Astrocyte of the cerebellum (primary cell): ENCODE measurements at places on chromosomes 11 and 22.
A peak's percentile ranks its signal among the peaks of the same experiment; 100 is the strongest.

DNA sequence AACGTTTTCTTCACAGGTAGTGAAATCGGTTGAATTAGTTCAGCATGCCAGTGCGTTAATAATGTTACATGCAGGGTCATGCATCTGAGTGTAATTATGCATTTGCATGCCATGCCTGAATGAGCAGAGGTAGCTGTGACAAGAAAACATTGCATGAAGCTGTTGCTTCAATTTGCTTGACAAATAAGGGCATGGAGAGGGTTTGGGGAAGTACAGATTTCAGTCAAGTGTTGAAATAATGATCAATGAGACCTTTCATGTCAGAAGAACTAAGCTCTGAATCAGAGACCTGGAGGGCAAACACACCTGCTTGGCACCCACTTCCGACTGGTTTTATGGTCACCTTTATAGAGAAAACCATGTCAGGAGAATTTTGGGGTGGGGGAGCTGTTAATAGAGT is 221.4 kb downstream of the DBX1 start:
- no peak for DNase-seq

DNA sequence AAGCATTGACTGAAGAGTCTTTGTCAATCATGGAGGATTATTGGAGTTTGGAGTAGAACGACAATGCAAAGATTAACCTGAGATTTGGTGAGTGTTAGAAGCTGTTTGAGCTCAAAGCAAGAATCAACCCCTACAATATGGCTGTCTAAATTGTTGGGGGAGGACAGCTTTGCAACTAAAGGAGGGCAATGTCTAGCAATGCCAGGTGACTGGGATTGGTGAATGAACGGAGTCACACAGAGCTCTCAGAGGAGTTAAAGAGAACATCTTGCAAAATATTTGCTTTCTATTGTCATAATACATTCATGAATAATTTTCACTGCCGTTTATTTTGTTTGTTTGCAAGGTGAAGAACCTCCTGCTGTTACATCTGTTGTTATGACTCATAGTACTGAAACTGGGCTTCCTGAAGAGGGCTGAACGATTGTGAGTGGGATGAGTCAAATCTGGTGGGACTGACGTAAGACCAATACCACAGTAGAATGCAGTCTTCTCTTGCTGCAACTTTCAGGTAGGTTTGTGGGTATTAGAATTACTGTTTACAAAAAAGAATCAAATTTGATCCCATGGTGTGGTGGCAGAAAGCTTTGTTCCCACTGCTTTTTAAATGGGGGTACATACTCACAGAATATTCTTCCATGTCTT is 281.9 kb downstream of the CADM1 start:
- DNase-seq: peak; percentile 95

- DNase-seq: no peak
These were observed 314.9 kb downstream of the CTTN start for GRCh38 chr11:70713086-70713835.

- no peak for DNase-seq
These were observed 9.4 kb downstream of the SLCO2B1 start for GRCh38 chr11:75160220-75160757.

- no peak for DNase-seq
These were observed 14.6 kb upstream of the NDUFC2 start for GRCh38 chr11:78094250-78094649.

DNA sequence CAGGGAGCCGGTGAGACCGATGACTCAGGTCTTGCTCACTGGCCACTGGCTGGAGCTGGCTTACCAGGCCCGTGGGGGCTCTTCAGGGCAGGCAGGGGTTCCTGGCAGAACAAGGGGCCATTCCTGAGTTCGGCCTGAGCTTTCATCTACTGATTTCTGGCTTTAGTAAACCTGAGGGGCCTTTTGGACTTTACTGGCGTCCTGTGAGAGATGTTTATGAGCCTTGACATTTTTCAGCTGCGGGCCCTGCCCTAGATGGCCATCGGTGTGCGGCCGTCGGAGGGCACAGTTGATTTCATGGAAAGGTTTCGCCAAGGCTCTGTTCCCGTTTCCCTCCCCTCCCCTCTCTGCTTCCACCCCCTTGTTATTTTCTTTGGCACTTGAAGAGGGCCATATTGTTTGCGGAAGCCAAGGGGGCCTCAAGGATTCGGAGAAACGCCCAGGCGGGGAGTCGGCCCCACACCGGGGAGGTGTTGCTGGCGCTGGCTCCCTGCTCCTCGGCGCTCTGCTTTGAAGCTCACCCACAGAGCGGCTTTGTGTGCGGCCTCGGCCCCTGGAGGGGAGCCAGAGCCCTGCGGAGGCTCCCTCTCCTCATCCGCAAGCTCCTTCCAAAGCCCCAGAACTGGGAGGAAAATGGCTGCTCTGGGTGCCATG is 17.7 kb downstream of the ELF5 start:
- peak; percentile 50 for DNase-seq

- DNase-seq: no peak
These were observed 98.6 kb upstream of the SYT13 start for GRCh38 chr11:45384711-45385241.

GRCh38 chr11:110919241-110919922 is 207.1 kb upstream of the ARHGAP20 start:
- DNase-seq: no peak

DNA sequence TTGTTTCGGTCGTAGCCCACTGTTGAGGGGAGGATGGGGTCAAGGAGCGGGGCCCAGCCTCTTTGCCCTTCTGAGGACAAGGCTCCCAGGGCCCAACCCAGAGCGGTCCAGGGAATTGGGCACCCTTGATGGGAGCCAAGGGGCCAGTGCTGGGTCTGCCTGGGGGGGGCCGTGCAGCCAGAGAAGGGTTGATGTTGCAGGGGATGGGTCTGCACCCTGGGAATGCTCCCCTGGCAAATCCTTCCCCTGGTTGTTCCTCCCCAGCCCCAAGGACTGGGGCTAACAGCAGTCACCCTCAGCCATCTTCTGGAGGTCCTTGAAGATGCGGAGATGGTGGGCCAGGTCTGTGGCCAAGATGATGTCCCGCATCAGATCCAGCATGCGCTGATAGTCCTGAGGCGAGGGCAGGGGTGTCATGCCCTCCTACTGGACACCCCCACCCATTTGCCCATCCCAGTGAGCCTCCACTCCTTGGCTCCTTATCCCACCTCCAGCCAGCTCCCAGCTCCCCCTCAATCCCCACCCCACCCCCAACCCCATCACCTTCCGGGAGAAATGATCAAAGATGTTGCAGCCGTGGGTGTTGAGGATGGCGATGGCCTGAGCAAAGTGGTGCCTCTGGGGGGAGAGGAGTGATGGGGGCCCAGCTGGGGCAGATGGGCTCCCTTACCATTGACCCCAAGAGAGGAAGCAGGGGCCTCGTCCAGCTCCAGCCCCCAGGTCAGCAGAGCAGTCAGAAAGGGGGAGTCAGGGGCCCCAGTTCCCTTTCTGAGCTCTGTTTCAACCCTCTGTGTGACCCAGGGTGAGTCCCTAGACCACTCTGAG is 95.0 kb downstream of the PDE2A start:
- no peak for DNase-seq

GRCh38 chr11:62148271-62148980 is 24.6 kb downstream of the INCENP start:
- no peak for DNase-seq

- DNase-seq: no peak
These were observed 26.7 kb downstream of the OR6Q1 start for GRCh38 chr11:58057481-58057880.

- DNase-seq: no peak
These were observed 30.9 kb downstream of the KCNC1 start for GRCh38 chr11:17765356-17766072.

DNA sequence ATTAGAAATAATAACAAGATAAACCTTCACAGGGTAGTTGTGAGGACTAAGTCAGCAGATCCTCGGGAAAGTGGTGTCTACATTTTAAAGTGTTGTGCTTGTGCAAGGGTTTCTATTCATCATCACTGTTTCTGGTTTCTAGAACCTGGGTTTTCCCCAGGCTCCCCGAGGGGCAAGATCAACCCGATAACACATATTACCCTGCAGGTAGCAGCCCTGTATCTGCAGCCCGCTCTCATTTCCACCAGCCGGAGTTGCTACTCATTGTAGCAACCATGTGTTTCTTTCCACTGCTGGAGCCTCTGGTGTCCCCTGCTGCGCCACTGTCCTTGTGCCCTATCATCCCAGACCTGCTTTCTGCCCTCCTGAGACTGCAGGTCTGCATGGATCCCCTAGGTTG is 67.0 kb downstream of the MIAT start:
- no peak for DNase-seq

DNA sequence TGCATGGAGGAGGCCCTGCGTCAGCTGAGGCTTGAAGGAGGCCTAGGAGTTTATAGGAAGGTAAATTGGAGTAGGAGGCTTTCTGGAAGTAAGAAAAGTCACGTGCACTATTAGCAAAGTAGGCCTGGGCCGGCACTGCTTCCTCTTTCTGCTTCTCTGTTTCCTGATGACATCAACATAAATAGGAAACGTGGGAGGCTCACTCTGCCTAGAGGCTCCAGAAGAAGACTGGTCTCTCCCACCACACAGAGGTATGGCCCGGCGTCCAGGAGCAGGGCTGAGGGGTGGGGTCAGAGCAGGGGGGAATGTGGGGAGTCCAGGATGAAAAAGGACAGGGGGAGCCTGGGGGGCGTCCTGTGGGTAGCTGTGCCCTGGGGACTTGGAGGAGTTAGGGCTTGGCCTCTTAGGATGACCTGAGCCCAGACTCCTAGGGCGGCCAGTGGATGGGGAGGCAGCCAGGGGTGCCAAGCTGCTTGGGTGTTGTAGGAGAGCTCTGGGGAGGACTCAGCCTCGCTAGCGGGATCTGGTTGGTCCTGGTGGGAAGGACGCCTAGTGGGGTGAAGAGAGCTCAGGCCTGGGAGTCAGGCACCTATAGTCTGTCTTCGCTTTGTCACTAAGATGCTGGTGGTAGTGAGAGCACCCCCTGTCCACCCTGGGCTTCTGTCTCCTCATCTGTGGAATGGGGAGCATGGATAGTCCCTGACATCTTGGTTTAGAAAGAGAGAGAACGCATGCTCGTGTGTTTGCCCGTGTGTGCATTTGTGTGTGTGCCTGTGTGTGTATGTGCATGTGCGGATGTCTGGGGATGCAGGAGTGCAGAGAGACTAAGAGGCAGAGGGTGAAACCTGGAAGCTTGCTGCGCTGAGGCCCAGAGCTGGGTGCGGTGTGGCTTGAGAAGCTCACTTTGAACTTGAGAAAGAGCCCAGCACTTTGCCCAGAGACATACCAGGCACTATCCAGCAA is at the start of gene CSF2RB:
Gene CSF2RB, plus strand, starts transcription at position 202 of the 963 bp plus-strand sequence. CDS start 8,580 bp downstream, outside the sequence.
- no peak for DNase-seq

- DNase-seq: peak; percentile 85
These were observed 1298.7 kb upstream of the CNTN5 start for GRCh38 chr11:97722065-97722464.

DNA sequence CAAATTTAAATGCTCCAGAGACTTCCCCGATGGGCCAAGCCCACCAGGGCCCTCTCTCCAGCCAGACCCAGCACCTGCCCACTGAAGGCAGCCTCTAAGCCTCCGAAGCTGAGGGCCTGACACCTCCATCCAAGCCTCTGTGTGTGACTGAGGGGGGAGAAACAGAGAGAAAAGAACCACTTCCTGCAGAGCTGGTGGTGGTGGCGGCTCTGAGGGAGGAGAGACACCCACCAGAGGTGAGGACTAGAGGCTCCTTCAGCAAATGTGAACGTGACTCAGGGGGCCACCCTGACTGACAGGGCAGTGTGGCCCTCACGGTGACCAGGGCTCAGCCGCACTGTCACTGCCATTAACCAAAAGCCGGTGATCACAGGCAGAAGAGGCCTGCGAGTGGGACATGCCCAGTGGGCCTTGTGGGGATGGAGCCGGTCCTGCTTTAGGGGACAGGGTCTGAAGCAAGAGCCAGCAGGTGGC is 31.0 kb upstream of the CD5 start:
- no peak for DNase-seq

DNA sequence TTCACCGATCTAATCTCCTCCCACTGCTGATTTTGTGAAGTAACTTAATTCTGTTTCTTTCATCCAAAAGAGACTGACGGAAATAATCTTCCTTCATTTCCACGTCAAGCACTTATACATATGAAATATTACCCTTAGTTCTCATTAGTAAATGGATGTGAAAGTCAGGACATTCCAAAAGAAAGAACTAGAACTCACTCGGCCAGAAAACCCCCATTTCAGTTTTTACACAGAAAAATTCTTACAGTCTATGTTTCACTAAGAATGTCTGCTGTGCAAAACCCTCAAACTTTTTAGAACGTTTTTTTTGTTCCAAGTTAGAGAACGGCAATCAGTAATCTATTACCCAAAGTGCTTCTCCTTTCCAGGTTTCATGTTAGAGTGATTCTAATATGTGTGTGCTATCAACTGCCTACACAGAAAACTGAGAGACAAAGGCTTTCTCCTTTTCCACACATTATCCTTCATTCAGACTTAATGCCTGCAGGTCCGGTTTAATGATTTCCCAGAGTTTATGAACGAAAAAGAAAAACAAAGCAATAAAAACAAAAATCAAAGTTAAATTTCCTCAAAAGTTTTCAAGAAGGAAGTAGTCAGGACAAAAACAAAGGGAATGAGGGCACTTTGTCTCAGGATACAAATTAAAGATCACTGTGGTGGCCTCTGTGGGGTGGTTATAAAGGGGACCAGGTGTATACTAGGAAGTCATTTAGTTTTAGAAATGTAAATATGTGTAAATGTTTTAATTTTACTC is 11.3 kb upstream of the SESN3 start:
- no peak for DNase-seq

- DNase-seq: no peak
These were observed 13.0 kb downstream of the OR52K1 start for GRCh38 chr11:4495487-4495886.

- no peak for DNase-seq
These were observed 349 bp downstream of the TSSC4 start for GRCh38 chr11:2400762-2401435.

- DNase-seq: peak; percentile 49
These were observed 143.4 kb downstream of the MAML2 start for GRCh38 chr11:96199563-96200025.

GRCh38 chr11:4763096-4763495 is 6.6 kb downstream of the OR51F1 start:
- DNase-seq: no peak

- DNase-seq: no peak
These were observed 29.4 kb upstream of the OAF start for GRCh38 chr11:120181376-120181975.

DNA sequence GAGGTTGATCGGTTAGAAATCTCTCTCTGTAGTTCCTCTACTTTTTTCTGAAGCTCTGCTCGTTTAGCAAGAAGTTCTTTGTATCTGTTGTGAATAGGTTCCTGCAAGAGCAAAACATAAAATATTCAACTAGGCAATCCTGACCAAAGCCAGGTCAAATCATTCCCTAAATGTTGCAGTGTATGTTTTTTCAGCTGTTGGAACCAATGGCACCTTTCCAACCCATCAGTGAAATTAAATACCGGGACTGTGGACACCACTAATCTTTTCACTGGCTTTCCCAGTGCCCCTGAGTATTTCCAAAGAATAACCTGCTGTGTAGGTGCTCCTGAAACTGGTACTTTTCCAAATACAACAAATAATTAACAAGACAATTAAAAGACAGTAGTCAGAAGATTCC is 45.1 kb downstream of the CEP57 start:
- DNase-seq: peak; percentile 28

GRCh38 chr11:1209371-1210057 is 13.4 kb upstream of the MUC5B start:
- no peak for DNase-seq
